Frontal cortex (tissue), 4 donors: ENCODE measurements at places on chromosomes 7 and 10. TPM values are rescaled to one million over a fixed set of nuclear protein-coding genes. Genes with fewer than 3 reads are reported as not detected.

GHRHR gene
- not detected for total RNA-seq

EFCAB10 gene
- total RNA-seq, result 3.3 TPM

OR2A7 gene
- not detected for total RNA-seq

VAX1 gene
- total RNA-seq, result 1.2 TPM

TMEM196 gene
- 18.8 TPM for total RNA-seq

NPFFR1 gene
- 1.2 TPM for total RNA-seq

ITGB8 gene
- 66.9 TPM for total RNA-seq

SNX13 gene
- total RNA-seq, result 66.0 TPM

RAPGEF5 gene
- total RNA-seq, result 90.9 TPM

OR9A2 gene
- total RNA-seq, result under 0.01 TPM

DOCK1 gene
- 14.3 TPM for total RNA-seq

PIP gene
- total RNA-seq, result not detected

ZNF138 gene
- 51.8 TPM for total RNA-seq
